Natural killer cell (primary cell): ENCODE measurements at places on chromosomes 16 and 17. TPM values are rescaled to one million over a fixed set of nuclear protein-coding genes. Genes with fewer than 3 reads are reported as not detected.
A peak's percentile ranks its signal among the peaks of the same experiment; 100 is the strongest.

- H3K4me3 ChIP-seq: no peak overlapping the region
- no peaks in the 10 kb centered on the region for H3K27me3 ChIP-seq
- no peak for DNase-seq
- H3K27ac ChIP-seq: no peak overlapping the region
Measured at GRCh38 chr16:84973236-84973635, 38.1 kb downstream of the ZDHHC7 start.

GRCh38 chr17:41556931-41557330 lies 14.9 kb downstream of the KRT9 start:
- DNase-seq: no peak
- no peaks in the 10 kb centered on the region for H3K36me3 ChIP-seq
- H3K27me3 ChIP-seq: peaks cover 5% of the 10 kb centered on the region
- no peaks in the 10 kb centered on the region for H3K4me1 ChIP-seq

GRCh38 chr17:43014020-43014648 lies 7.5 kb downstream of the IFI35 start:
- H3K27me3 ChIP-seq: no peaks in the 10 kb centered on the region
- no peak for DNase-seq
- H3K4me3 ChIP-seq: no peak overlapping the region
- no peak overlapping the region for H3K27ac ChIP-seq
- peaks cover 29% of the 10 kb centered on the region for H3K36me3 ChIP-seq

DNA sequence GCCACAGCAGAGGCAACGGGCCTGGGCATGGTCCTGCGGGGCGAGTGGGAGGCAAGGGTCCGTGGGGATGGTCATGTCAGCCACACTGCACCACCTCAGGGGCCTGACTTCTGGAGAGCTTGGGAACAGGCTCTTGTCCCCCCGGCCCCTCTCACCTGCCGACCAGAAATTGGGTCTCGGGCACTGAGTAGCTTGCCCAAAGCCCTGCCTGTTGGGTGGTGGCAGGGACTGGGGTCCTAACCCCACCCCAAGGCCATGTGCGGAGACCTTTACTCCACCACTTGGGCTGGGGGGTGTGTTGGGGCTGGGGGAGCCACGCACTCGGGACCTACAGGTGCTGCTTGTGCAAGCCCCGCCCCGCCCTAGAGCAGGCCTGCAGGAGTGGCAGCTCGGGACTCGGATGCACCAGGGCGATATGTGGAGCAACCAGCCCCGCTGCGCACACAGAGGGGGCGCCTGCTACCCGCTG lies 24.2 kb upstream of the CHMP6 start:
- peaks cover 24% of the 10 kb centered on the region for H3K4me1 ChIP-seq
- H3K27ac ChIP-seq: no peak overlapping the region
- H3K27me3 ChIP-seq: no peaks in the 10 kb centered on the region
- no peak overlapping the region for H3K4me3 ChIP-seq

GRCh38 chr17:61175298-61176142 lies 224.1 kb upstream of the TBX2 start:
- no peaks in the 10 kb centered on the region for H3K4me1 ChIP-seq
- peaks cover 3% of the 10 kb centered on the region for H3K36me3 ChIP-seq
- no peaks in the 10 kb centered on the region for H3K27me3 ChIP-seq
- DNase-seq: no peak
- H3K4me3 ChIP-seq: no peak overlapping the region

DNA sequence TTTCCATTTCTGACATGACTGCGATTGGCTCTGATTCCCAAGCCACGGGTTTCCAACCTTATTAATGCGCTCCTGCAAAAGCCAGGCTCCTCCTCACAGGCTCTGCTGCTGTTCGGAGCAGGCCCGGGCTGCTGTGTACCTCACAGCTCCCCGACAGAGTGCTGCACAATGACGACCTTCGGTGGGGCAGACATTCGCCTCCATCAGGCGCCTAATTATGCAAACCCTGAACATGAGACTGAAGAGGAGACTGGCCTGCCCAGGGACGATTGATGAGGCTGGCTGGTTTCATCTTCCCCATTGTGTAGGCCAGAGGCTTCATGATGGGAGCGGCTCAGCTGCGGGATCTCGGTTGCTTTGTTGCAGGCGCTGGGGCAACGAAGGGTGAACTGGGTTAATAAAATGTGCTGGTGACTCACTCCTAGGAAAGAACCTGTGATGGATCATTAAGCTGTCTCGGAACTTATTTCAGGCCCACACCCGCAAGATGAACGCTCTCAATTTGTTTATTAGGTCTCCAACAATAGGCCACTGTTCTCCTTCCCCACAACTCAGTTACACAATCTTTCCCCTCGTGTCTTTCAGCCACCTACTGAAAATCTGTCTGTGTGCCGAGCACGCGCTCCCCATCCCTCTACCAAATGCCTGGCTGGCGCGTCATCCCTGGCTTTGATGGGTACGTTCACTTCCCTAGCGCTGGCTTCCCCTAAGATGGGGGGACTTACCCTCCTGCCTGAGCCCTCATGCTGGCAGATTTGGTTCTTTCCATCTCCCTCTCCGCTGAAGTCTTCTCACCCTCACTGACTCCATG lies 27.2 kb upstream of the TOB1 start:
- no peaks in the 10 kb centered on the region for H3K36me3 ChIP-seq
- no peak overlapping the region for H3K4me3 ChIP-seq
- no peaks in the 10 kb centered on the region for H3K27me3 ChIP-seq
- no peak overlapping the region for H3K27ac ChIP-seq

DNA sequence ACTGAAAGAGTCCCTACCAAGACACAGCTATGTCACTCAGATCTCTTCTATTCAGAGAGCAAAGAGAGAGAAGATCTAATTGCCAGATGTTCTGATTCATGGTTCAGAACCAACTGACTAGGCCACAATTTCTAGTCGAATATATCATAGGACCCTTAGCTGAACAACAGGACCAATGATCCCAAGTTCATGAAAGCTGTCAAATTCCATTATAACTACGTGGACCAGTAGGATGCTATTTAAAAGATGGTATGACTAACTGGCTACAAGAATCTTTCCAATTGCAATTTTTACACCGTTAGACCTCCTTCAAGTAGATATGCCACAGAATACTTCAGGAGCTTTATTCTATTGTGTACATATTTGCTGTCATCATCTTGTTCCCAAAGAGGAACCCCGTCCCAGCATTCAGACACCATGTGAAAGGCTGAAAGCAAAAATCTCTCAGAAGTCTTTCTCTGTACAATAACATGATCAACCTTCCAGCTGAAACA lies 26.0 kb downstream of the DCUN1D3 start:
- DNase-seq: no peak
- H3K4me1 ChIP-seq: peaks cover 12% of the 10 kb centered on the region
- H3K27ac ChIP-seq: peak overlapping the region; percentile 58
- no peaks in the 10 kb centered on the region for H3K36me3 ChIP-seq

GRCh38 chr16:89170346-89171215 lies 967 bp upstream of the CDH15 start:
- peaks cover 12% of the 10 kb centered on the region for H3K27me3 ChIP-seq
- no peak overlapping the region for H3K27ac ChIP-seq
- peak; percentile 41 for DNase-seq

DNA sequence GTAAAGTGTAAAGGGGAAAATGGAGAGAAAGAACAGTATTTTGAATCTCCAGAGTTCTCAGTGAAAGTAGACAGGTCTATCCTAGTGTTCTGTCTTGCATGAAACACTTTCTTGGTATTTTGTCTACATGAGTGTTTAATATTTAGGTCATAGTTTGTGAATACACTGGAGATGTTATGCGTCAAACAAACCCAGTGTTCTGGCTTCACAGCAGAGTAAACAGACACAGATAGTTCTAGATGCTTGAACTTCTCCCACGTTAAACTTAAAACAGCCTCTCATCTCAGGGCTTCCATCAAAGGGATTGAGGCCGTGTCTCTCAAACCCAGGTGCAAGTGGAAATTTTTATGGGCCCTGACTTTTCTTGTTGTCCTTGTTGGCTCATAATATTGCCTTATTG lies 48.3 kb downstream of the RBFOX1 start:
- no peak for DNase-seq
- H3K27me3 ChIP-seq: no peaks in the 10 kb centered on the region
- no peaks in the 10 kb centered on the region for H3K4me1 ChIP-seq
- no peaks in the 10 kb centered on the region for H3K36me3 ChIP-seq
- no peak overlapping the region for H3K4me3 ChIP-seq
- no peak overlapping the region for H3K27ac ChIP-seq

- H3K4me1 ChIP-seq: no peaks in the 10 kb centered on the region
- no peak overlapping the region for H3K4me3 ChIP-seq
- DNase-seq: no peak
- H3K27ac ChIP-seq: no peak overlapping the region
- no peaks in the 10 kb centered on the region for H3K36me3 ChIP-seq
Measured at GRCh38 chr16:84785843-84786581, 33.8 kb upstream of the CRISPLD2 start.

GRCh38 chr17:41338961-41339485 lies 11.6 kb downstream of the KRT33A start:
- peak overlapping the region; percentile 84 for H3K27ac ChIP-seq
- H3K36me3 ChIP-seq: no peaks in the 10 kb centered on the region
- peak; percentile 93 for DNase-seq
- H3K4me1 ChIP-seq: peaks cover 56% of the 10 kb centered on the region
- H3K4me3 ChIP-seq: no peak overlapping the region

DNA sequence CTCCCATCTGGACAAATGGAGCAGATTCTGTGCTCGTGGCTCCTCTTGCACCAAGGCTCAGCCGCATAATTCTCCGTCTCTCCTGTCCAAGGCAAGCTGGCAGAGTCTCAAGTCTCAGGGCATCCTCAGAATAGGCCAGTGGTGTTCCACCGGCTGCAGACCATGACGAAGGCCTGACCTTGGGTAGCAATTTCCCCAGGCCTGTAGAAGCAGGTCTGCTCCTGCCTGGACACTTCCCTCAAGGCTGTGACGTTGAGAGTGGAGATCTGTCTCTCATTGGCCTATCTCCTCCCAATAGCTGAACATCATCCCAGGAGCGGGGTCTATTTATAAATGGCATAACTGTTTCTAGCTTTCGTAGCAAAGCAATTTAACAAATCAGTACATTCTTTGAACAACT lies 33.3 kb upstream of the SRSF1 start:
- H3K27me3 ChIP-seq: no peaks in the 10 kb centered on the region
- DNase-seq: no peak
- no peak overlapping the region for H3K27ac ChIP-seq
- H3K4me3 ChIP-seq: no peak overlapping the region
- H3K4me1 ChIP-seq: no peaks in the 10 kb centered on the region

- no peaks in the 10 kb centered on the region for H3K4me1 ChIP-seq
- no peak overlapping the region for H3K27ac ChIP-seq
- no peaks in the 10 kb centered on the region for H3K36me3 ChIP-seq
- H3K27me3 ChIP-seq: no peaks in the 10 kb centered on the region
- DNase-seq: no peak
- no peak overlapping the region for H3K4me3 ChIP-seq
Measured at GRCh38 chr17:79955167-79955549, 80.5 kb downstream of the TBC1D16 start.

- no peak overlapping the region for H3K4me3 ChIP-seq
- no peak for DNase-seq
- no peaks in the 10 kb centered on the region for H3K4me1 ChIP-seq
- H3K27ac ChIP-seq: no peak overlapping the region
- H3K27me3 ChIP-seq: no peaks in the 10 kb centered on the region
- peaks cover 58% of the 10 kb centered on the region for H3K36me3 ChIP-seq
Measured at GRCh38 chr16:4826526-4826925, 20.6 kb downstream of the GLYR1 start.

- no peak for DNase-seq
- no peak overlapping the region for H3K4me3 ChIP-seq
- no peaks in the 10 kb centered on the region for H3K27me3 ChIP-seq
- no peak overlapping the region for H3K27ac ChIP-seq
- H3K4me1 ChIP-seq: peaks cover 48% of the 10 kb centered on the region
Measured at GRCh38 chr17:2090804-2091534, 36.1 kb downstream of the HIC1 start.

- no peaks in the 10 kb centered on the region for H3K36me3 ChIP-seq
- H3K4me1 ChIP-seq: peaks cover 3% of the 10 kb centered on the region
- H3K4me3 ChIP-seq: no peak overlapping the region
- DNase-seq: peak; percentile 5
- no peak overlapping the region for H3K27ac ChIP-seq
- no peaks in the 10 kb centered on the region for H3K27me3 ChIP-seq
Measured at GRCh38 chr17:32692179-32692578, 184.7 kb downstream of the MYO1D start.

DNA sequence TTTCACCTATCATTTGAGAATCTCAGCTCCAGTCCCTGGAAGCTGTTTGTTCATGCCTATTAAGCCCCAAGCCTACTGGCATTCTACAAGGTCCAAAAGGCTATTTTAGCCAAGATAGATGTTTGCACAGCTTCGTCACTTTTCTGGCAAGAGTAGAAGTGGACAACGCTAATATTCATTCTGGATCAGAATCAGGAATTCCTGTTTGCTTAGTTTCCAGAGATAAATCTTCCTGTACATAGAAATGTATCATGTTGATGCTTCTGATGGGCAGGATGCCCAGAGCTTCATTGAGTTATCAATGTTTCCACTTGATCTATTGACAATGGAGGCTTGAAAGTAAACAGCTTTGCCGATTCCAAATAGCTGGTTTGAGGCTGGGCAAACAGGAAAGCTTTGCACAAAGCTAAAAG lies 260.7 kb upstream of the CA10 start:
- no peak for DNase-seq
- no peak overlapping the region for H3K27ac ChIP-seq
- H3K4me3 ChIP-seq: no peak overlapping the region
- no peaks in the 10 kb centered on the region for H3K36me3 ChIP-seq
- no peaks in the 10 kb centered on the region for H3K27me3 ChIP-seq

DNA sequence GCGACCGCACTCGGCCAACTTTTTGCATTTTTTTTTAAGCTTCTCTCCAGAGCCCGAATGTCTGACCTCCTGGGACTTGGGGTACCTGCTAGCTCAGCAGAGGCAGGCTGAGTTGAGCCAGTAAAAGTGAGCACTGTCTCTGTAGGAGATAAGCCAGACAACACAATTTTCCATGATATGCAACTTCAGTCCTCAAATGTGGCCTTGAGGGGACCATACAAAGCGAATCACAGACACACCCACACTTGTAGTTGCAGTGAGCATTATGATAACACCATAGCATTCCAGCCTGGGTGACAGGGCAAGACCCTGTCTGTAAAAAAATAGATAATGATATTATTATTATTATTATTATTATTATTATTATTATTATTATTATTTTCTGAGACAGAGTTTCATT lies 2.6 kb downstream of the DPEP2 start:
- H3K4me3 ChIP-seq: no peak overlapping the region

DNA sequence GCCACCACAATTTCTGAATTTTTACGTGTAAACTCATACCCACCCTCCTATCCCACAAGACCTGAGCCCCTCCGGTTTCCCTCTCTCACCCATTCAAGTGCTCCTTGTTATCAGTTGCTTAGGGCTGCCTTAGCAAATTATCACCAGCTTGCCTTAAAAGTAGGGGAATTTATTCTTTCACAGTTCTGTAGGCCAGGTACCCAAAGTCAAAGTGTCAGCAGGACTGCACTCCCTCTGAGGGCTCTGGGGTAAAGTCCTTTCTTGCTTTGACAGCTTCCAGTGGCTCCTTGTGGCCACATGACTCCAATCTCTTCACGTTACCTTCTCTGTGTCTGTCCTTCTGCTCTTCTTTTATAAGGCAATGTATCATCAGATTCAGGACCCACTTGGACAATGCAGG lies 7.9 kb upstream of the TMEM220 start:
- H3K27me3 ChIP-seq: no peaks in the 10 kb centered on the region
- no peaks in the 10 kb centered on the region for H3K4me1 ChIP-seq

Gene ZP2
- not detected for total RNA-seq

Gene TMC7
- not detected for total RNA-seq

Gene NAGS
- 1.1 TPM for total RNA-seq

Gene CD300LB
- total RNA-seq: 3.5 TPM

Gene CCL7
- total RNA-seq: not detected

Gene CCL4L2
- 31.2 TPM for total RNA-seq

Gene GLIS2
- total RNA-seq: 0.35 TPM

Gene FBXW10
- total RNA-seq: not detected

Gene RNF227
- 5.9 TPM for total RNA-seq

Gene TPSG1
- 0.40 TPM for total RNA-seq
